T1000 (cell line): ENCODE measurements at places on chromosomes 1 and 21.

GRCh38 chr1:7810395-7810794, 26.3 kb downstream of the PER3 start:
- peak; percentile 56 for DNase-seq

DNA sequence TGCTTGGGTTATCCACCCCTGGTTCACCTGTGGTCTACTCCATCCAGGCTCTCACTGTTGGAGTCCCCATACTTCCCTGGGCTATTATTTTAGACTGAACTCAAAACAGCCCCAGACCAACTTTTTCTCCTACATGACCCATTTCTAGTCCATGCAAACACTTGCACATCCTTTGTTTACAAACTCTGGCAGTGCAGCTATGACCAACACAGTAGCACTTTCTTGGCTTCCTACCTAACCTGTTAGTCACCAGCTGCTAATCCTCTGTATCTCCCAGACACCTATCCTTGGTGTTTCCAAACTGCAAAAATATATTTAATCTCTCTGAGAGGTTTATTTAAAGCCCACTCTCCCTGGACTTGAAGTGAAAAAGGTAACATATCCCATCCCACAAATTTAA, 90.8 kb downstream of the DDAH1 start:
- no peak for DNase-seq

DNA sequence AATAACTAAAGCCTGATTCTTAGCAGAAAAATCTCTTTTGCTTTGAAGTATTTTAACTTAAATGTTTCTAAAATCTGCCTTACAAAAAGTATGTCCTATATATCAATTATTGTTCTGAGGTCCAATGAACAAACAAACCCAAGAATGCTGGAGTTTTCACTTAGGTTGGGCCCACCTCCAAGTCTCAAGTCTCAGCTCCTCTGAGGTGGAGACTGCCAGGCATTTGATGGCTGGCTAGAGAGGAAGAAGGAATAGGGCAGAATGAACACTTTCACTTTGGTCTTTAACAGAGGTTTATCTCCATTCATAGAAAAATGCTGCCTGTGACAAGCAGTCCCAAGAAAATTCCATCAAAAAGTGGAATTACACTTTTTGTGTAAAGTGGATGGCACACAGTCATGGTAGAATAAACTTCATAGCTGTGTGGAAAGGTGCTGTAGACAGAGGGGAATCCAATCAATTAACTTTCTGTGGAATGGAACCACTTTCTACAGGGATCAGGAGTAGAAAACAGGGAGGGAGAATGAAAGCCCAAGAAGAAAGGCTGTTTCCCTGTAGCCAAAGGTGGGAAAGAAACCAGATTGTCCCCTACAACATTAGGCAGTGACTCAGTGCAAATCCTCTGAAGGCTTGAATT, 349.4 kb upstream of the RUNX1 start:
- no peak for DNase-seq

GRCh38 chr1:64474665-64475439, 4.9 kb downstream of the CACHD1 start:
- no peak for DNase-seq

- DNase-seq, result no peak
Observed at GRCh38 chr1:154840269-154841176, 29.6 kb downstream of the KCNN3 start.

- DNase-seq, result no peak
Observed at GRCh38 chr1:217360510-217360909, 270.4 kb downstream of the GPATCH2 start.

DNA sequence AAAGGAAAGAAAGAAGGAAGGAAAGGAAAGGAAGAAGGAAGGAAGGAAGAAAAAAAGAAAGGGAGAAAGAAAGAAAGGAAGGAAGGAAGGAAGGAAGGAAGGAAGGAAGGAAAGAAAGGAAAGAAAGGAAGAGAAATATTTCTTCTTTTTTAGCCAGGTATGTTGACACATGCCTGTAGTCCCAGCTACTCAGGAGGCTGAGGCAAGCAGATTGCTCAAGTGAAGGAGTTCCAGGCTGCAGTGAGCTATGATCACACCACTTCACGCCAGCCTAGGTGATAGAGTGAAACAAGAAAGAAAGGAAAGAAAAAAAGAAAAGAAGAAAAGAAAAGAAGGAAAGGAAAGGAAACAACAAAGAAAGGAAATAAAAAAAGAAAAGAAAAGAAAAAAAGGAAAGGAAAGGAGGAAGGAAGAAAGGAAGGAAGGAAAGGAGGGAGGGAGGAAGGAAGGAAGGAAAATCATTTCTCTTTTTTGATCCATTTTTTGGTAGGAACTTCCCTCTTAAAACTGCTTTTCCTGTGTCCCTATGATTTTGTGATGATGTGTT, 5.8 kb upstream of the ZMYM1 start:
- DNase-seq, result no peak

DNA sequence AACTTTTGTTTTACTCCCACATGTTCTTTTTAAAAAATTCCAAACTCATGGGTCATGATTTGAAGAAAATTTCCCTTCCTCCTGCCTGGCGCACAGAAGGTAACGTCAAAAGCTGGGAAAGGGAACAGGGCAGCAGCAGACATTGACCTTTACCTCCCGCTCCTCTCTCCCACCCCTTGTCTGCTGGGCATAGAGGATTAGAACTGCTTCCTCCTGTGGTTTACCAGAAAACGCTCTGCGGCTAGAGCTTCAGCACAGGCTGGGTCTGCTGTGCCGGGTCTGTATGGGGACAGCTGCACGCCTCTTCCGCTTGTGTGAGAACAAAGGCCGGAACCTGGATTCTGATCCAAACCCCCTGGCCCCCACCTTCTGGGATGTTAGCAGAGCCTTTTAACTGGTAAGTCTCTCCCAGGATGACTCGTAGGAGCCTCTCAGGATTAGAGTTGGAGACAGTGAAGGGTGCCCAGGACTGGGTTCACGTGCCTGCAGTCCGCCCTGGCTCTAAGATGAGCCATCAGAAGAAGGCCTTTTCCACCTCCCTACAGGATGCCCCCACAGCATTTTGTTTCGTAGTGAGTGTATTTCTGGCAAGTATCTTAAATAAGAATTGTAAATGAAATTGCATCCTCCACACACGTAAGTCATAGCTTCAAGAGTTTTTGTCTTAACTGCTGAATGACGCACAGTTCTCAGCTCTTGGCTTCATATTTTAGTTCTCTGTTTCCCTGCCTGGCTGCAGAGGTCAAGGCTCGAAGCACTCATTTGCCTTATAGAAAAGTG, 5.2 kb downstream of the H6PD start:
- peak; percentile 7 for DNase-seq

DNA sequence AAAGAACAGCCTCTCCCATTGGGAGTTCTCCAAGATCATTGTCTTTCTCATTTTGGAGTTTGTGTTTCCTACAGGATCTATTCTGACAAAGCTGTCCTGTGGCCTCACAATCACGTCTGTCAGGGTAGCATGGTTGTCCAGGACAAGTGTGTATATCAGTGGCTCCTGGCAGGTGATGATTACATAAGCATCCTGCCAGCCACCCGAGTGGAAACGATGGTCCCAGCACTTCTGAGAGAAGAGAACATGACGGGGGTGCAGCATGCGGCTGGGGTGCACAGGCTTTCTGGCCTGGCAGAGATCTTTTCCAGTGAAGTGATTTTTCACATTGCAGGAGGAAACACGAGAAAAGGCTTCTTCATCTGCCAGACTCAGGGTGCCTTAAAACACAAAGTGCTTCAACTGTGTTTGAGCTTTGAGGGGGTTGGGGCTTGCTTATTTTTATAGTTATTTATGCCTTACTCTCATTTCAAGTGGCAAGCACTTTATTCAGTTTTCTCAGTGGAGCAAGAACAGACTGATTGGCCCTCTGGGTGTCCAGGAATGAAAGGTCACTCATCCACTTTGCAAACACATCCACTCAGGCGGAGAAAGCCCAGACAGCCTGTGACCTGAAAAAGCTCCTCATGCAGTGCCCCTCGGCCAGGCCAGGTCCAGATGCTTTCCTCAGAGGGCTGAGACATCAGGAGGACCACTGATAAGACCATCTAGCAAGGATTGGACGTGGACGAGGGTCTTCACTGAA, 186.0 kb downstream of the DUSP10 start:
- DNase-seq, result no peak

GRCh38 chr1:24018611-24019580, 38.8 kb upstream of the SRSF10 start:
- DNase-seq, result peak; percentile 97

DNA sequence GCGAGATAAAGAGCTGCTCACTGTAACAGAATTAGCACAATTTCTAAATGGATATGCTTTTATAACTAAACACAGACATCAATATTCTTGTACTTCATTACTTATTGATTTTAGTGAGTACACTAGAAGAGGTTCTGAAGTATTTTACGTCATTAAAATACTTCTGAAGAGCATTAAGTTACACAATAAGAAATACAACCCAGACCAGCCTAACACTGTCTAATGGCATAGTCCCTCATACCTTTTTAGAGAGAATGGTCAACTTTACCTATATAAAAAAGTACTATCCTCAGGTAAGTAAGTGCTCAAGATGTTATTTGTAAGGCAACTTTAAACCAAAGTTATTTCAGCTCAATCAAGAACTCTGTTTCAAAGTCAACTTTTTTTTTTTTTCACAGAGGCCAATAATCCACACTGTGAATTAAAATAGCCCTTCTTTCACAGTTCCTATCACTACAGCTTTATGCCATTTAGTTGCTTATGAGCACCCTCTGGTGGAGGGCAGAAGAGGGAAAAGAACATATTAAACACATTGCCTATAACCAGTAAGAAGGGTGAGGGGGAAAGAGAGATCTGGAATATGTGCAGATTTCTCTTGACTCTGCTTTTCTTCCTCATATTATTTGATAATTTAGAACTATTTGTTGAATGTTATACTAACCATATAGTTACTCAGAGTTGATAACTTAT, 182.1 kb upstream of the DMRTA2 start:
- no peak for DNase-seq

DNA sequence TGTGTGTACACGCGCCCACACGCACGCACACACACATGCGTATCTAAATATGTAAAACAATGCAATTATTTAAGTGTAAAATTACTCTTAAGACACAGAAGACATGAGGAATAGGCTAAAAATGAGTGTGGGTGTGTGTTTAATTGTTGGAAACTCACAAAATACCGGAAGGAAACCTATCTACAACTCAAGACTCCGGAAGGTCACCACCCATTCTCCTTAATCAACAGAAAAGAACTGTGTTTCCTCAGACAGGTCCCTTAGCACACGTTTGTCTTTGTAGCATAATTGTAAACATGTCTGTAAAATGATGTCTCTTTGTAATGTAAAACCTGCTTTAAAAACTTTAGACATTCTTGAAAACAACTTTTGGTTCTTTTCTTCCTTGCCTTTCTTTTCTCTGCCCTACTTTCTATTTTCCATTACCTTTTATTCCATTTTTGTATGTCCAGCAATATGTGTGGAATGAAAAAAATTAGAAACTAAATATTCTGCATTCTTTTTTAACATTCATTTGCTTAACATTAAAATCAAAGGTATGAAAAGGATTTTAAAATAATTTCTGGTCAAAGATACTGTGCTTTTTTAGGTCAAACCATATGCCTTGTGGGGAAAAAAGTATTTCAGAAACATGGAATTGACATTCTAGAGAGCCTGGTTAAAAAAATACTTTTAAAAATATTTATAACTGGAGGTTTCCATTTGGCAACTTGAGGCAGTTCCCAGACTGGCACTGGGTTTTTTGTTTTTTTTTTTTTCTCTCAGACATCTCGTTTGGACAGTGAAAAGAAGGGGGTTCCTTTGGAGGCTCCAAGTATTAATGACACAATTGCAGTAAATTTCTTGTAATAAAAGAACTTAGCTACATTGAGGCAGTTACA, 46.2 kb downstream of the ATP5PF start:
- DNase-seq, result no peak

DNA sequence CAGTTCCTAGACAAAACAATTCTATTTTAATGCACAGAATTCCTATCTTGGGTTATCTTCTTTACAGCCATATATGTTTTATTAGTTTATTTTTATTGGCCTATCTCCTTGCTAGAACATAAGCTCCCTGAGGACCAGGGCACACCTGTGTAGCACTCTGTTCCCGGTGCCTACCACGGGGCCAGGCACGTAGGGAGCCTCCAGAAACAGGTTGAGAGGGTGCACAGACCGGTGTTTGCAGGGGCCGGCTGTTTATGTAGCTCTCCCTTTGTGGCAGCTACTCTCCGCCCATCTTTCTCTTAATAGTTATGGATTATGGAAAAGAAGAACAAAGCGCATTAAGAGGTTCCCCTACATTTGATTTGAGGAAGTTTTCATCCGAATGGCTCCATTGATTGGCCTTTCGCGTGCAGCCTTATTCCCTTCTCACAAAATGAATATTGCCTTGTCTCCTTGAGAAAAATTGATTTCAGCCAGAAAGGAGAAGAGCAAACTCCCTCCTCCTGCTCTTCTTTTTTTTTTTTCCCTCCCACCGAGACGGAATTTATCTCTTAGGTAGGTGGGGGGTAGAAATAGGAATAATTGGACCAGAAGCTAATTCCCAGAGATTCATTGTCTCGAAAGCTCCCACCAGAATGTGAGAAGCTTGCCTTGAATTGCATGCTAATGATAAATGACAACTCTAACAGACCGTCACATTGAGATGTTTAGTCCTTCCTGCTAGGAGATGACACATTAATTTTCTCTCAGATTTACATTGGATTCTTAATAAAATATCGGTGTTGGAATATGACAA, 447.4 kb downstream of the CAMTA1 start:
- no peak for DNase-seq

- DNase-seq, result no peak
Observed at GRCh38 chr1:44805311-44806024, 1.7 kb downstream of the DYNLT4 start.

- no peak for DNase-seq
Observed at GRCh38 chr1:75471252-75471651, 139.7 kb downstream of the SLC44A5 start.

- DNase-seq, result no peak
Observed at GRCh38 chr1:76073481-76073880, 1.1 kb upstream of the ST6GALNAC3 start.

GRCh38 chr1:118047006-118047649, 117.6 kb downstream of the WDR3 start:
- DNase-seq, result no peak

DNA sequence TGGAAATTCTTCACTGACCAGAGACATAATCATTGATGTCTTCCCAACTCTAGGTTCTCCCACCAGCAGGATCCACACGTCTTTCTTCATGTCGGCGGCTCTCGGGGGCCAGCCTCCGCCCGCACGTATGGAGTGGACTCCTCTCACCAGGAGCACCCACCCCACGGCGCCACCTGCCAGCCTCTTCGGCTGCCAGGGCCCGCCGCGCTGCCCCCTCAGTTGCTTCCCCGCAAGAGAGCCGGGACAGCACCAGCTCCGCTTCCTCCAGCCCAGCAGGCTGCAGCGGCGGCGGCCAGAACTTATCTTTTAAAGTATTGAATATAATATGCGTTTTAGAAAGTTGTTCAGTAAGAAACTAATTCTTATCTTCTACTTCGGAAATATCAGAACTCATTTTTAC, 273.5 kb downstream of the LIPI start:
- no peak for DNase-seq
